ENCODE measurements at places on chromosomes 1 and 21.
A peak's percentile ranks its signal among the peaks of the same experiment; 100 is the strongest.

GRCh38 chr1:208161005-208161404 lies 83.2 kb downstream of the PLXNA2 start:
- DNase-seq = no peak

DNA sequence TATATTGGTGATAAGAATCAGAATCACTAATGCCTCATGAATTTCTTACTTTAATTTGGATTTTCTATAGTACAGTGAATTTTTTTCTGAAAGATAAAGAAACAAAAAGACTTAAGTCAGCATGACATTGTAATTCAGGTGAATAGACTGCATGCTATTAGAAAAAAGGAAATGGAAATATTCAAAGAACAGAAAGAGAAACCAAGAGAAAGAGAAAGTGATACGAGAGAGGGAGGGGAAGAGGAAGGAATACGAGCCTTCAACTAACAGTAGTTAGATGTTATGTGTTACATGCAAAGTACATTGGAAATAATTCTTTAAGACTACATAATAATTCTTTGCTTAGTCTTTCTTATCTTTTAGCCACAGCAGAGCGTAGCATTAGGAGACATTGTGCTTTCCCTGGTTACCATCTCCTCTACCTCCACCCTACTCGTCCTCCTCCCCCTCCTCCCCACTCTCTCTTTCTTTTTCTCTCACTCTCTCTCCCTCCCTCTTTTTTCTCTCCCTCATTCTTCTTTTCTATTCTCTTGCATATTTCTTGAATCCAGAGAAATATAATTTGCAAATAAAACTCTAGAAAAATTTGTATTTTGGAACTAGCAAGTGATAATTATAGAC lies 46.4 kb upstream of the ADGRL4 start:
- no peak for DNase-seq

DNA sequence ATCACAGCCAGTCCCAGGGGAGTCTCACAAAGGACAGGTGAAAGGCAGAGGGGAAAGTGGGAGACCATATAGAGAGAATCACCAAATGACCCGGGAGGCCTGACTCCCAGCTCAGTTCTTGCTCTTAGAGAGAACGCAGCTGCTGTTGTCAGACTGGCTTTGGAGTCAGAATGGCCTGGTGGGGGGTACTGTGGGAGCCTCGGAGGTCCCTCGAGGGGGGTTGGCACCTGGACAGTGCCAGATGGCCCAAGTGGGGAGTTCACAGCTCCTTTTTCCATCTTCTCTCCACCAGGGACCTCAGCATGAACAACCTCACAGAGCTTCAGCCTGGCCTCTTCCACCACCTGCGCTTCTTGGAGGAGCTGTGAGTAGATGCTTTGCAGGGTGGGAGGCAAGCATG lies 31.5 kb downstream of the LGR6 start:
- DNase-seq = no peak

GRCh38 chr1:115726570-115726969 lies 41.9 kb downstream of the CASQ2 start:
- no peak for DNase-seq

DNA sequence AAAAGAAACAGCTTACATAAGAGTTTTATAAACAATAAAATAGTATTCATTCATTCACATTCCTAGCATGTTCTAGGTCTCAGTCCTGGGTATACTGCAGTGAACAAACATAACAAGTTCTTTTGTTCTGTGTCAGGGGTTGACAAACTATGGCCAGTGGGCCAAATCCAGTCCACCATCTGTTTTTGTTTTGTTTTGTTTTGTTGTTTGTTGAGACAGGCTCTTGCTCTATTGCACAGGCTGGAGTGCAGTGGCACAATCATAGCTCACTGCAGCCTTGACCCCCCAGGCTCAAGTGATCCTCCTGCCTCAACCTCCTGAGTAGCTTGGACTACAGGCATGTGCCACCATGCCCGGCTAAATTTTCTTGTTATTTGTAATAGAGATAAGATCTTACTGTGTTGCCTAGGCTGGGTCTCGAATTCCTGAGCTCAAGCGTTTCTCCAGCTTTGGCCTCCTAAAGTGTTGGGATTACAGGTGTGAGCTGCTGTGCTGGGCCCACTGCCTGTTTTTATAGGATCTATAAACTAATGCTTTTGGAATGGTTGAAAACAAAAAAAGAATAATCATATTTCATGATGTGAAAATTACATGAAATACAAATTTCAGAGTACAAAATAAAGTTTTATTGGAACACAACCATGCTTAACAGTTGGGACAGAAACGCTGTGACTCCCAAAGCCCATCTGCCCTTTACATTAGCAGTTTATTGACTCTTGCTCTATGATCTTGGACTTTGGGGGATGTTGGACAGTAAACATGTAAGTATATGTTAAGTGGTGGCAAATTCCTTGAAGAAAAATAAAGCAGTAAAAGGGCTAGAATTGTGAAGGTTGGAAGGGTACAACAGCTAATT lies 17.9 kb downstream of the CAPZA1 start:
- DNase-seq = no peak

DNA sequence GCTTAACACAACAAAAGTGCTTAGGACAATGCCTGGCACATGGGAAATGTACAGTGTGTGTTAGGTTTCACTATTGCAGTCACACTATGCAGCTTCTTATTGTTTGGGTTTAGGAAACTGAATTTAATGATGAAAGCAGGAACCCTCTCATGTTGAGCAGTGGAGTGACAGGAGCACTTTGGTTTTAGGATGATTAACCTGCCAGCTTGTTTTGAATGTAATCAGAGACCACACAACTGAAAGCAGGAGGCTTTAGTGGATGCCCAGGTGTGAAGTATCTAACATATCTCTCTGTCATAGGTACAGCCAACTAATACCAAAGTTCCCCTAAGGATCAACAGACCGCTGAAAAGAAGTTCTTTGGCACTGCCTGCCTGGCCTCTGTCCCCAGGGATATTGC lies 406.9 kb upstream of the USP24 start:
- no peak for DNase-seq

DNA sequence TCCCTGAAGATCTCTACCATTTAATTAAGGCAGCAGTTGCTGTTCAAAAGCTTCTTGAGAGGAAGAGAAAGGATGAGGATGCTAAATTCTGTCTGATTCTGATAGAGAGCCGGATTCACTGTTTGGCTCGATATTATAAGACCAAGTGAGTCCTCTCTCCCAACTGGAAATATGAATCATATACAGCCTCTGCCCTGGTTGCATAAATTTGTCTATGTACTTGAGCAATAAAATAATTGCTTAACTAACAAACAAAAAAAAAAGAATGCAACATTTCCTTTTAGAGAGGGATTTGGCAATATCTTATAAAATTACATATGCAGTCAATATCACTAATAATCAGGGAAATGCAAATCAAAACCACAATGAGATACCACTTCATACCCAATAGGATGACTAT lies 26.8 kb downstream of the ALDH9A1 start:
- DNase-seq = no peak

- no peak for DNase-seq
Measured at GRCh38 chr1:241081473-241081872, 275.5 kb downstream of the RGS7 start.

- DNase-seq = no peak
Measured at GRCh38 chr1:62198781-62199125, 4.1 kb downstream of the L1TD1 start.

DNA sequence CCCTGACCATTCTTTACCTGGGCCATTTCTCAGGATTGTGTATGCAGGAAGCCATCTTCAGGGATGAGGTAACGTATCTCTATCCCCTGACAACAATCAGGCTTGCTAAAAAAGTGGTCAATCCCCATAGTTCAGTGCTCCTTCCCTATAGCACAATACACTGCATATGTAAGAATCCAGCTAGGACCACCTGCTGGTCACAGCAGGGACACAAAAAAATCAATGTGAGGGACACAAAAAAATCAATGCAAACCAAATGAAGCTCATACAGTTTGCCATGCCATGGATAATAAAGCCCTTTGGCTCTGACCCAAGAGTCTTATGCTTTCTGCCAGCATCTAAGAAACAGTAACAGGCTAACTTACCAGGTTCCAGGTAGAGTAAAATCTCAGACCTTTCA lies 16.3 kb downstream of the ACBD6 start:
- DNase-seq = no peak

DNA sequence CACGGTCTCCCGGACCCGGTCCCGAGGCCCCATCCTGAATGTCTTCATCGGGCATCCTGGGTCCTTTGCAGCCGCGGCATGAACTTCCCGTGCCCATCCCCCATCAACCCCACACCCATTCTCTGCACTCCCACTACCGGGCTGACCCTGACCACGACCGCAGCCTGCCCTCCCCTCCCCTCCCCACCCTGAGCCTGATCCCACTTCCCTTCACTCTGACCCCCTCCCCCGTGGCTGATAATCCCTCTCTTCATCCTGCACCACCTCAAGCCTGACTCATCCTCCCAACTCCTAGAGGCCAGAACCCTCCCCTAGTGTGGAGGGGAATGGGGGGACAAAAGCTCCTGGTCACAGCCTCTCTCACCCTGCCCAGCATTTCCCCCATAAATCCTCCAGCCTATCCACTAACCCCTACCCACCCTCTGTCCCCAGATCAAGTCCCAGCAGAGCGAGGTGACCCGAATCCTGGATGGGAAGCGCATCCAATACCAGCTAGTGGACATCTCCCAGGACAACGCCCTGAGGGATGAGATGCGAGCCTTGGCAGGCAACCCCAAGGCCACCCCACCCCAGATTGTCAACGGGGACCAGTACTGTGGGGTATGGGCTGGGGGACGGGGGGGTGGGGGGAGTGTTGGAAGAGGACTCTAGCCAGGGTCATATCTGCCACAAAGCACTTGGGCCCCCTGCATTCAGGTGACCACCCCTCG lies 602 bp downstream of the SH3BGRL3 start:
- DNase-seq = no peak

- DNase-seq = peak; percentile 62
Measured at GRCh38 chr1:183915625-183916510, 110.9 kb downstream of the RGL1 start.

DNA sequence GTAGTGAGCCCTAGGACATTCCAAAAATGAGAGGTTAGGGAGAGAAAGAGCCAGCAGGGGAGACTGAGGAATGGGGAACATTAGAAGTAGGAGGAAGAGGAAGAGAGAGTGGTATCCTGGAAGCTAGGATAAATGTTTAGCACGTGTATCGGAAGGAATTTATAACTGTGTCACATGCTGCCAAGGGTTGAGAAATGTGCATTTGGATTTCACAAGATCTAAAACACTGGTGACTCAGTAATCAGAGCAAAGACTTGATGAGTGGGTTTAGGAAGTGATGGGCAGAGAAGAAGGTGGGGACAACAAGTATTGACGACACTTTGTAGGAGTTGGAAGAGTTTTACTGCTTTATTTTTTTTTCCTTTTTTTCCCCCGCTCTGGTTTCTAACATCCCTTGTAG lies 193.9 kb downstream of the FMN2 start:
- DNase-seq = no peak

DNA sequence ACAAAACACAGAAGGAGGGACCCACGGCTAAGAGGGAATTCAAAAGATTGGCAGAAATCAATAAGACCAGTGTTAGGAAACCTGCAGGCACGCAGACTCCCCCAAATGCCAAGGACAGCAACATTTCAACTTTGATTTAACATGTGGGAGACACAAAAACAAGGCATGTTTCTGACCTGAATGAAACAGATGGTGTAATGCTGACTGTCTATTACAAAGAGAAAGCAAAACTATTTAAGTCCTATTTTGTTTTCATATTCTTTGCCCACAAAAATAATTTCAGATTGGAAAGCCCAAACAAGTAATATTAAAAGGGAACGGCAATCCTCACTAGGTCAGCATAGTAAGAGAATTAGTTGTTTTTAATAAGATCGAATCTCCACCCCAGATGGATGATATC lies 107.9 kb downstream of the S1PR1 start:
- DNase-seq = no peak

DNA sequence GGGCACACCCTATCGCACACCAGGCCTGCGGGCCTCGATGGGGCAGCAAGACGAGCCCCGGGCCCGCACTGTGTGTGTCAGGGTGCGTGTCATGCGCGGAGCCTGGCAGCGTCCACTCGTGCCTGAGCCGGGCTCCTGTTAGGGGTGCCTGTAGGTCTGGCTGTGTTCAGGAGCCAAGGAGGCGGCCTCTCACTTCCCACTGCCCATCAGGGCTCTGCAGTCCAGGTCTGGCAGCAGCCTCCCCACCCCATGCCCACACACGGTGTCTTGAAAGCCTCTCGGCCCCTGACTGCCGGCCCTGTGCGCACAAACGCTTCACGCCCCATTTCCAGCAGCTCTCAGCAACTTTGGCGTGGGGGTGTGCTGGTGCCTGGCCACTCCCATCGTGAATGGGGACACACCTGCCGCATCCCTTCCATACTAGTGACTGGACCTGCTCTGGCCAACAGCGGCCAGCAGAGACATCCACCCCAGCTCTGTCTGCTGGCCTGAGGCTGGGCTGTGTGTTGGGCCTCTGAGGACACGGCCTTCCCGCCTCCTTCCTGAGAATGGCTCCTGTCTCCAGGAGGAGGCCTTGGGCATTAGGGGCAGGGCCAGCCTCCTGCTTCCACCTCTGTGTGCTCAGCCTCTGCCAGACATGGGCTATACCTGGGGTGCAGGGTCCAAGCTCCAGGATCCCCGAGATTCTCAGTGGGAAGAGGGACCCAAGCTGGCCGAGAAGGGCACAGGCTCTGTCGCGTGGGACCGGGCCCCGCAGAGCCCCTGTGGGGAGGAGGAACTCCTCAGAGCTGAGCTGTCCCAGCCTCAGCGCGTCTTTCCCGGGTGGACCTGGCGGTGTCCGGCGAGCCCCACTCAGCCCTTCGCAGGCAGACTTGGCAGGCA lies 41.8 kb upstream of the ACTRT2 start:
- no peak for DNase-seq

DNA sequence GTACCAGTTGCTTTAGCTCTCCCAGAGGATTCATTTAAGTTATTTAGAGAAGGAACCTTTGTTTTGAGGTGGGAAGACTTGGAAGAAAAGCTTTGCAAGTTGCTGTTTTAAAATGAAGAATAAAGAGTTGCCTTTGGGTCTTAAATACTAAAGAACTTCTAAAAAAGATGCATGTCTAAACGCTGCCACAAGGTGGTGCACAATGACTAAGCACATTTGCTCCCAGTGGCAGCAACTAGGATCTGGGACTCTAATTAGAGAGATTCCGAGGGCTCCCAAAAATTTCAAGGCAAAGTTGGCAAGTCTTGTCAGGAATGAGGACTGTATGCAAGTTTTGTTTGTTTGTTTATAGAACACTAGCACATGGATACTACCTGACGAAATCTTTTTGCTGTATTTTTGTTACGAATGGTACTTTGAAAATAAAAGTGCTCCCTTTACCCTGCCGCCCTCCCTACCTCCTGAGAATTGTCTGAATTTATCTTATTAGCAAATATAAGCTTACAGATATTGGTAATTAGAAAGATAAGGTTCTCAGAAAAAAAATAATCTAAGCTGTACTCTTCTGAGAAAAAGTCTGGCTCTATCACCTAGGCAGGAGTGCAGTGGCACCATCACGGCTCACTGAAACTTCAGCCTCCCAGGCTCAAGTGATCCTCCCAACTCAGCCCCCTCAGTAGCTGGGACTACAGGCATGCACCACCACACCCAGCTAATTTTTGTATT lies 121.8 kb downstream of the HFM1 start:
- peak; percentile 47 for DNase-seq

GRCh38 chr1:100736324-100736723 lies 16.8 kb downstream of the VCAM1 start:
- DNase-seq = no peak

Data from SHP77 treated with DMSO at 0.1 percent for 48 hours (cell line).